ENCODE measurements at places on chromosomes 5 and 9. TPM values are rescaled to one million over a fixed set of nuclear protein-coding genes. Genes with fewer than 3 reads are reported as not detected.

ZNF189 gene
- 14.6 TPM for total RNA-seq

CNTNAP3B gene
- total RNA-seq = 9.0 TPM

IL4 gene
- not detected for total RNA-seq

DNA sequence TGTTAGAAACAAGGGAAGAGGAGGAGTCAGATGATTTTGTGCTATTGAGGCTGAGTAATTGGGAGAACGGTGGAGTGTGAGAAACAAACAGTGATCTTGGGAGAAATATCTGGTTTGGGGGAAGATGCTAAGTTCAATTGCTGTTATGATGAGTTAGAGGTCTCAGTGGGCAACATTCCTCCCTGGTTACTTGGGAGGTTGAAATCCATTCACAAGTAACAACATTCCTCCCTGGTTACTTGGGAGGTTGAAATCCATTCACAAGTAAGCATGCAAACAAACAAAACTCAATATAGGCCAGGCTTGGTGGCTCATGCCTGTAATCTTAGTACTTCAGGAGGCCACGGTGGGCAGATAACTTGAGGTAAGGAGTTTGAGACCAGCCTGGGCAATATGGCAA, 38.7 kb downstream of the AGXT2 start:
- DNase-seq = no peak

DNA sequence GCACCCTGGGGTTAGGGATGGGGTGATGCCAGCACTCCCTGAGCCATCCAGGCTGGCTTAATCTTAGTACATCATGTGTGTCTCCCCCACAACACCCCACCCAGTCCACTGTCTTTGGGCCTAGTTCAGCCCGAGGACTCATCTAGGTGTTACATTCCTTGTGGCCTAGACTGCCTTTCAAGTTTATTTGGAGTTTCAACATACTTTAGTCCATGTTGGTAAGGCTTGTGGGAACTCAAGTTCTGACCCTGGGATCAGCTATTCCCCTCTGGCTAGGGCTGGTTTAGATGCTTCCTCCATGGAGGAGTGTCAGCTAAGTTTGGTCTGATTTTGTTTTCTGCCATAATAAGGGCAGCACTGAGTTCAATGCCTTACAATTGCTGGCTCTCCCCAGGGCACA, 302.4 kb downstream of the SMARCA2 start:
- no peak for DNase-seq

- DNase-seq = no peak
Observed at GRCh38 chr5:137735555-137736284, at the start of gene KLHL3. TSS of gene KLHL3 (minus strand) at chr5:137736089. CDS start at chr5:137735646, 443 bp downstream.

DNA sequence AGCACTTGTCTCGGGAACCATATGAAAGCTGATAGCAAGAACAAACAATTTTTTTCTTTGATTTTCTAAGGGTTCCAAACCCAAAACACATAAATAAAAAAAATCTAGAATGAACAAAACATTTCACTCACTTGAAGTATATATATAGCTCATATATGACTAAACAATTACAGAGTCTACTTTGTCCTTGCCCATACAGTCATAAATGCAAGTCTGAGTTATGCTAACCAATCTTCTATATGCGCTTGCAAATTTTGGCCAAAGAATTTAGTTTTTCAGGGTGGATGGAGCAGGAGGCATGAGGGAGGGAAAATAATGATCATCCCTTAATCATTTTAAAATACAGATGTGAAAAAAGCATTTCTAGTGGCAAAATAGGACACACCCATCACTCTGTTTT, 370.1 kb downstream of the BNC2 start:
- DNase-seq = no peak

DNA sequence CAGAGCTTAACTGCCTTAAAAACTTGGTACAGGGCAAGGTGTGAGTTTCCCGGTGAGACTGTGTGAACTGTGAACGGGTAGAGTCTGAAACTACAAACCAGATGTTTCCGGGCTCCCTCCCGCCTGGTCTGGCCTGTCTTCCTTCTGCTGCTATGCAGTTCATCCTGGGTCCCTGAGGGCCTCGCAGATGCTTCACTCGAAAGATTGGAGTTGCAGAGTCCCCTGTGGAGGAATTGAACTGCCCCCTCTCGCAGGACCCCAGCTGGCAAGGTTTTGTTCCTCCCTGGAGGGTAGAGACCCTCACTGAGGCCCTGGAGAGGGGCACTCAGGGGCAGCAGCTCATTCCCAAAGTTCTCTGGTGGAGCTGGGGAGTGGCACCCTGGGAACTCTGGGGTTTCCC, 533 bp downstream of the DCANP1 start:
- DNase-seq = no peak

DNA sequence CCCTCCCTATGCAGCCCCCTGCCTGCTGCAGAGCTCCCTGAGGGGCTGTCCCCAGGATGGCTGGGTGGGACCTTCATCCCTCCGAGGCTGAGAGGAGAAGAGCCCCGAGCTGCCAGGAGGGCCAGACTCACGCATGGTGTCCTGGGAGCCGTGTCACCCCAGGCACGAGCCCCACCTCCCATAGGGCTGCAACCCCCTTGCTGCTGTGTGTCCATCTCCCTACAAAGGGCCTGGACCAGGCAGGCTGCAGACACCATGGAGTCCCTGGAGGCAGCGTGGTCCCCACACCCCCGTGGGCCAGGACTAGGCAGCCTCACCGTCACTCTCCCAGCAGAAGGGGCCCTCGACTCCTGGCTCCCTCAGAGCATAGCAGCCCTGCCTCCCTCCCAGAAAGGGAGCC, 11.2 kb upstream of the SEC16A start:
- DNase-seq = no peak

DNA sequence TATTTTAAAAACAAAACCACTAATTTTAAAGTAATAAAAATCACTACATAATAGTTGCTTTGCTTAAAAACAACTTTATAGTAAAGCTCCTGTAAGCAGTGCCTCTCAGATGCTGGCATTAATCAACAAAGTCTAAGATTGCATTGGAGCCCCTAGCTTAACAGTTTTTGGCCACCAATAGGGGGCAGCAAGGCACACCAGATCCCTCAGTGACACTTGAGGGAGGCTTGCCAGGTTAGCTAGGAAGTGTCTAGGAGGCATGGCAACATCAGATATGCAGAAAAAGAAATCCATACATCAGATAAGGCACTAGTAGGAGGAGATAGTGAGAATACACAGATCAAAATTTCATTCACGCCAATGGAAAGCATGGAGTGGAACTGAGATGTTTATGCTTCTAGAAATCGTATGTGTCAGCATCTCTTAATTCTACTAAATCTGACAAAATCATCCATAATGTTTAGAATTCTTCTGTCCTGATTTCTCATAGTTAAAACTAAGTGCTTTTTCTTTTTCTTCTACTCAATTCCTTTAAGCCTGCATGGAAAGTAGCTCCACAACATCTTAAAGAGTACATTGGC, 73.6 kb upstream of the PAM start:
- DNase-seq = peak; percentile 87

DNA sequence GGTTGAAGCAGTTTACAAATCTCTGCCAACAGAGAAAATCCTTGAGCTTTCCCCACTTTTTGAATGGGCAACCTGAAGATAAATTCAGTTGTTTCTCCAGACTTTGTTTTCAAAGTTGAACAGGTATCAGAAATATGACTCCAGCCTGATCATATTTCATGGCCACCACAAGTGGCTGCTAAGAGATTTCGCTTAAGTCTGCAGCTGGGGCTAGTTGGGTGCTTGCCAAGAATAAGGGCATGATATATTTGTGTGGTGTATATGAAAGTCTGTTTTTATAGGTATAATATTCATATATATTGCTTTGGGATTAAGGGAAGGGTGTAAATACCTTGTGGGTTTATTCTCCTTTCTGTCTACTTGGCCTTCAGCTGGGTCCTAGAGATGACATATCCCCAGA, 168.4 kb upstream of the GDNF start:
- no peak for DNase-seq
